H1 (cell line): ENCODE measurements at places on chromosomes 2 and 18. TPM values are rescaled to one million over a fixed set of nuclear protein-coding genes. Genes with fewer than 3 reads are reported as not detected.

GRCh38 chr2:111900859-111901258, 2.5 kb downstream of the MERTK start:
- no peaks in the 10 kb centered on the region for H3K27me3 ChIP-seq
- DNase-seq, result no peak
- peaks cover 15% of the 10 kb centered on the region for H3K4me1 ChIP-seq
- H3K27ac ChIP-seq, result no peak overlapping the region
- no peak overlapping the region for H3K4me3 ChIP-seq

GRCh38 chr18:31042084-31042405, 497 bp downstream of the DSC3 start:
- H3K36me3 ChIP-seq, result no peaks in the 10 kb centered on the region
- peaks cover 25% of the 10 kb centered on the region for H3K27me3 ChIP-seq
- no peak for DNase-seq
- H3K4me1 ChIP-seq, result peaks cover 13% of the 10 kb centered on the region
- H3K27ac ChIP-seq, result no peak overlapping the region

DNA sequence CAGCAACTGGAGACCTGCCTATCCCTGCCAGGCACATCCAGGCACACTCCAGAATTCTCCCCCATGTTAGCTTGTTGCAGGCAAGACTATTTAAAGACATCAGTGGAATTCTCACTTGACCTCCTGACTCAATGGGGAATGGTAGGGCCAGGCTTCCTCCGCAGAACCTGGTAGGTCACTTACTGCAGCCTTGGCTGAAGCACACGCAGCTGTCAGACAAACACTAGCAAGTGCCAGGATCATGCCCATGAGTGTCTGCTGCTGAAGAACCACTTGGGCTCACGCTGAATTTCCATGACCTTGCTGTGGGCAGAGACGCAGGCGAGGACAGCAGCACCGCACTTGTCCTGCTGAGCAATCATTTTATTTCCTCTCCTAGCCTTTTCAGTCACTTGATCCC, 3.2 kb downstream of the LRRC30 start:
- no peak overlapping the region for H3K27ac ChIP-seq
- H3K27me3 ChIP-seq, result no peaks in the 10 kb centered on the region
- H3K4me1 ChIP-seq, result no peaks in the 10 kb centered on the region

DNA sequence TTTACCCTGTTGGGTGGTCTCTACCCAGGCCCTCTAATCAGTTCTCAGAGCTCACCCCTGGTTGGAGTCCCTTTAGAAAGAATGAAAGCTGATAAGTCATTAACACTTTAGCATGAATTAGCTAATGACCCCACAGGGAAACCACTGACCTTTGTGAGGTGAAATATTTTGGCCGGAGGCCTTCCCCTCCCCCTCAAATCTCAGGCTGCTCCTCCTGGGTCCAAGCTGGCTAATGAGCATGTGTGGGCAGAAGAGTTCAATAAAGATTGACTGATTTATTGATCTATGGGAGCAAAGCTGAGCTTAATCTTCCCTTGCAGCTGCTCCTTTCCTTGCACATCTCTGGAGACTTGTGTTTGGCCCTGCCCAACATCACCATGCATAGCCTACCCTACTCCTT, 78.8 kb upstream of the CCDC85A start:
- no peaks in the 10 kb centered on the region for H3K27me3 ChIP-seq
- no peak overlapping the region for H3K4me3 ChIP-seq
- no peaks in the 10 kb centered on the region for H3K36me3 ChIP-seq
- H3K4me1 ChIP-seq, result peaks cover 6% of the 10 kb centered on the region
- no peak for DNase-seq

The OTOS gene
- total RNA-seq, result 0.63 TPM in 1 of 2 replicates, not detected in the other

The RIT2 gene
- total RNA-seq, result 2.5 and 3.2 TPM in 2 replicates

The MYCN gene
- 137 and 142 TPM in 2 replicates for total RNA-seq

The TET3 gene
- total RNA-seq, result 20.2 and 21.1 TPM in 2 replicates

The SIX3 gene
- total RNA-seq, result 0.19 and 0.21 TPM in 2 replicates

The SPATA3 gene
- not detected in 2 replicates for total RNA-seq
